ENCODE measurements at places on chromosomes 16 and 17. TPM values are rescaled to one million over a fixed set of nuclear protein-coding genes. Genes with fewer than 3 reads are reported as not detected.

Gene SPNS2
- 0.39 TPM for total RNA-seq

Gene PRR15L
- total RNA-seq, result not detected

Gene OR1E2
- not detected for total RNA-seq

Gene SEZ6
- not detected for total RNA-seq

Gene VPS9D1
- 7.7 TPM for total RNA-seq

Gene ABHD15
- 11.5 TPM for total RNA-seq

Gene TBC1D28
- not detected for total RNA-seq

Gene CPD
- 103 TPM for total RNA-seq

Gene VPS25
- 55.1 TPM for total RNA-seq

Gene KLHL10
- total RNA-seq, result under 0.01 TPM

Gene MVD
- total RNA-seq, result 139 TPM

Gene C16orf78
- not detected for total RNA-seq

Gene TRPV2
- 76.2 TPM for total RNA-seq

Gene CHST5
- 0.20 TPM for total RNA-seq

Gene CMTM2
- total RNA-seq, result not detected

Gene ZNRF1
- total RNA-seq, result 15.4 TPM

Gene ACE
- 61.7 TPM for total RNA-seq

Gene LRRC46
- 0.20 TPM for total RNA-seq

Gene C17orf78
- total RNA-seq, result not detected

Gene ABAT
- total RNA-seq, result 2.2 TPM

Gene ZG16B
- total RNA-seq, result not detected

Gene CCL16
- not detected for total RNA-seq

Gene CALB2
- not detected for total RNA-seq

Gene SYCE1L
- total RNA-seq, result not detected

Gene TMIGD1
- total RNA-seq, result not detected

Gene SBK1
- total RNA-seq, result not detected

Gene LGALS9B
- not detected for total RNA-seq

Gene CETP
- not detected for total RNA-seq

Gene SOX9
- total RNA-seq, result 0.37 TPM

Gene SLC47A2
- not detected for total RNA-seq

Gene CCDC102A
- 8.1 TPM for total RNA-seq

Gene MMP2
- 531 TPM for total RNA-seq

Gene KIF18B
- total RNA-seq, result 13.5 TPM

Gene HBQ1
- total RNA-seq, result not detected

Gene SSTR5
- not detected for total RNA-seq

Gene ENPP7
- total RNA-seq, result not detected

Gene SALL1
- 1.1 TPM for total RNA-seq

Gene CFAP97D1
- under 0.01 TPM for total RNA-seq

Gene NEUROD2
- total RNA-seq, result not detected

Gene SCNN1B
- not detected for total RNA-seq

Gene KRT222
- total RNA-seq, result 0.20 TPM

Gene CCL1
- total RNA-seq, result not detected

Gene VAT1L
- total RNA-seq, result under 0.01 TPM

Gene MT3
- not detected for total RNA-seq

Gene SLC16A3
- 64.7 TPM for total RNA-seq
